Activated effector memory CD4-positive, alpha-beta T cell treated with Interleukin-2 at 50 U/mL for 16 hours (primary cell): ENCODE measurements at places on chromosomes 5 and 9.

DNA sequence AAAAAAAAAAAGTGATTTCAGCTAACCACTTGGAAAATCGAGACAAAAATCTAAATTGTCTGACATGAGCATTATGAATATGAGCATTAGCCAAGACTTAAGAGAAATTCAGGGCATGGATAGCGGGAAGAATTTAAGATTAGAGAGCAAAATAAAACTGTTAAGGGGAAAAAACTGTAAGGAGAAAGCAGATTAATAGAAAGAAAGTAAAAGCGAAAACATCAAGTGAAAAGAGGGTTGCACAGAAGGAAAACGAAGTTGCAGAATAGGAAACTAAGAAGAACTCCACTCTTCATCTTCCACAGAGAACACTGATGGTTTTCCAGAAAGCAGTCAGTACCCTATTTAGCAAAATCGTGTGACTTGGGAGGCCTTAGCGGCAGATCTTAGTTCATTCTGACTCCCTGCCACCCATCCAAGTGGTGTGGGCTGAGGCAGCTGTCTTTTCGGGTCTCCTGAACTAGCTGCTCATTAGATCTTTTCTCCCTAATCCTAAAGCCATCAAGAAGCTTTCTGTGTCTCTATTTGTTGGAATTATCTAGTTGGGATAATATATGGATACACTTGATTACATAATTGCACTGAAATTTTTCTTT lies 3.7 kb downstream of the NIM1K start:
- no peak for DNase-seq

GRCh38 chr5:173075137-173075843 lies 19.1 kb downstream of the CREBRF start:
- DNase-seq, result no peak

GRCh38 chr9:116055536-116055935 lies 98.1 kb upstream of the PAPPA start:
- DNase-seq, result no peak

DNA sequence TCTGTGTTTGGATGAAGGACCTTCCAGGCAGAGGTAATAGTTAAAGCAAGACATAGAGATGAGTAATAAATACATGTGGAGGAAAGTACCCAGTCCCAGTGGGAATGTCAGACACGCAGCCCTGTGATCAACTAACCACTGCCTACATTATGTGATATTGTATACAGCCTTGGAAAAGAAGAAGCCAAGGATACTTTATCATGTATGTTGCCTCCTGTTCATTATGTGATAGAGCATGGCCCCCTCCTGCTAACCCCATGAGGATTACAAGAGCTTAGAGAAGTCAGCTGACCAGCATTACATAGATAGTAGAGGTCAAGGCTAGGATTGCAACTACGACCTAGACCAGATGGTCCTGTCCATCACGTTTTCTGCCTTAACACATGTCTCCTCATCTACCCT lies 497.0 kb upstream of the TNC start:
- no peak for DNase-seq

DNA sequence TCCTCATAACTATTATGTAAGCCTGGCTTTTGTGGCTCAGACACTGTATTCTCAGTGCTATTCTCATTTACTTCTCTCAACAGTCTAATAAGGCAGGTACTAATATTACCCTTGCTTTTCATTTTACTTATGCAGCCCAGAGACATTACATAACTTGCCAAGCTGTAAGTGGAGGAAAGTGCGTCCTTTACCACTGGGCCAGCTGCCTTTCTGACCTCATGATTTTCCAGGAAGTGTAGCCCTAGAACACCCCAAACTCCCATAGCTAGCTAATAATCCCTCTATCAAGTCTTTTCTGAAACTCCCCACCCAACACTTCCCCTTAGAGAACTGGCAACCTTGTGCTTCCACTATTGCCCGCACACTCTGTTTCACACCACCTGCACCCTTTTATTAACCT lies 192.9 kb upstream of the HMHB1 start:
- no peak for DNase-seq

- no peak for DNase-seq
These were observed 53.3 kb upstream of the RNU6ATAC start for GRCh38 chr9:134217431-134218210.
